T-helper 2 cell (primary cell): ENCODE measurements at places on chromosomes 6 and 20.

GRCh38 chr6:20377623-20378265 lies 23.9 kb upstream of the E2F3 start:
- no peak for DNase-seq

DNA sequence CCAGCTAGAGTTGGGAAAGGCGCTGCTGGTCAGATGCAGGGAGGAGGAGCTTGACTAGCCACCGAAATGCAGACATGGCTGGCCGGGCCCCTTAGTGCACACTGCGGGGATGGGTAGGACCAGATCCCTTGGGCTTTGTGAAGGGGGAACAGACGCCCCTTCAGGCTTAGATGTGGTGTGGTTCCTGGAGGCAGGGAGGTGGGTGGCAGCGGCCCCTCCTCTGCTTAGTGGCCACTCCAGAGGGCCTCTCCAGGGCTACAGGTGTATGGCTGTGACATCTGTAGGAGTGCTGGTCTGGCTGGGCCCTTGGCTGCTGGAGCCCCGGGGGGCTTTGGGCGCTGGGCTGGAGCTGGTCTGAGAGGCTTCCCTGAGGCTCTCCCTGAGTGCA lies 5.9 kb downstream of the CCND3 start:
- no peak for DNase-seq

GRCh38 chr20:19787366-19787765 lies 29.3 kb downstream of the RIN2 start:
- DNase-seq: no peak

DNA sequence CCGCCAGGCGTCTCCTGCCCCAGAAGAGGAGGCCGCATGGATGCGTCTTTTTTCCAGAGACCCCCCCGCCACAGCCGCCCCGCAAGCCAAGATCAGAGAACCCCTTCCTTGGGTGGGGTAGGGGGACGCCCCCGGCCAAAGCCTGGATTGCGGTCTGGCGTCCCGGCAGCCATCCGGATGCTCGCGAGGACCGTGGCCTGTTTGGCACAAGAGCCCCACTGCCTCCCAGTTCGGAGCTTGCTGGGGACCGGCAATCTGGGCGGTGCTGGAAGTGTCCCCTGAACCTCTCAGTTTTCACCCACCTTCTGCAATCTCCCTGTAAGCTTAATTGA lies 924 bp downstream of the FAM162B start:
- DNase-seq: no peak

DNA sequence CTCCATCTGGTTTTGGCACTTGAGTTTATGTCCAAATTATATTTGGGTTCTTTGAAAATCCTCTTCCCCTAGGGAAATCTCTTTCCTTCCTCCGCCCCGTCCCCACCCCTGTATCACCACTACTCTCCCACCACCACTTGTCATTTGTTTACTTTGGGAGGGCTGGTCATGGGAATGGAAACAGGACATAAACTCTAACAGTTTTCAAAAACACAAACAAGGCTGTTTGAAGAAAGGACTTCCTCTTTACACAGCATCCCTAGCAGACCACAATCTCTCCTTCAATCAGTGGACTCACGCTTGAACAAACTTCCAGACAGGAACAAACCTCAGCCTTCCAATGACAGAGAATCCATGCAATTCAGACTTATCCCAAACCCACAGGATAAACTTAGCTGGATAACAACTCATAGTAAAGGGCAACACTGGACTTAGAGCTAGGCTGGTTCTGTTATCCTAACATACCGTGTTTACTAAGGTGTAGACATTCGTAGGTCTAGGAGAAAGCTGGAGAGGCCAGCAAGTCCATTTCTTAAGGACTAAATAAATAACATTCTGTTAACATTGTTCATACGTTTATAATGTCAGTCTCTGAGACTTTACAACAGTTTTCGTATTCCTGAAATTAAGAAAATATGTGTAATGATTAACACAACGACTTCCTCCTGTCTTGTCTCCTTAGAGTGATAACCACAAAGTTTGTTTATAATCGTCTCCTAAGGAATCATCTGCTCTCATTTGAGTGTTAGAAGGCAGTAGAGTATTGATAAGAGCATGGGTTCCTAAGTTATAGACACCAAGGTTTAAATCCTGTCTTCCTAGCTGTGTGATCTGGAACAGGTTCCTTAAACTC lies 44.1 kb upstream of the CTAGE9 start:
- DNase-seq: no peak

DNA sequence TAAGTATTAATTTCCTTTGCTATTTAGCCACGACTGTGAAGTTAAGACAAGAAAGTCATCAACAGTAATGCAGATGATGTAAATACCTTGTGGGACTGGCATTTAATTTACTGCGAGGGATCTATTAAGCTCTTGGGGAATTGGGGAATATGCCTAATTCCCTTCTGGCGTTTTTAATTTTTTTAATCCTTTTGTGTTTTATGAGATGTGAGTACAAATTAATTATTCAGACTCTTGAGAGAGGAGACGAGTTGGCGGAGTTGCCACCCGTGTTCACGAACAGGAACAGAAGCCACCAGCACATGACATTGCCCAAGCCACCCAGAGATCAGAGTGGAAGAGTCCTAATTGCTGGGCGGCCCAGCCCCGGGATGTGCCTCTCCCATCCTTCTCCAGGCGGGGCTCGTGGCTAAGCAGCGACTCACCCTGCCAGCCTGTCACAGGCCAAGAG lies 533 bp upstream of the CRYBG1 start:
- no peak for DNase-seq
